ENCODE measurements at places on chromosomes 2 and 18.

DNA sequence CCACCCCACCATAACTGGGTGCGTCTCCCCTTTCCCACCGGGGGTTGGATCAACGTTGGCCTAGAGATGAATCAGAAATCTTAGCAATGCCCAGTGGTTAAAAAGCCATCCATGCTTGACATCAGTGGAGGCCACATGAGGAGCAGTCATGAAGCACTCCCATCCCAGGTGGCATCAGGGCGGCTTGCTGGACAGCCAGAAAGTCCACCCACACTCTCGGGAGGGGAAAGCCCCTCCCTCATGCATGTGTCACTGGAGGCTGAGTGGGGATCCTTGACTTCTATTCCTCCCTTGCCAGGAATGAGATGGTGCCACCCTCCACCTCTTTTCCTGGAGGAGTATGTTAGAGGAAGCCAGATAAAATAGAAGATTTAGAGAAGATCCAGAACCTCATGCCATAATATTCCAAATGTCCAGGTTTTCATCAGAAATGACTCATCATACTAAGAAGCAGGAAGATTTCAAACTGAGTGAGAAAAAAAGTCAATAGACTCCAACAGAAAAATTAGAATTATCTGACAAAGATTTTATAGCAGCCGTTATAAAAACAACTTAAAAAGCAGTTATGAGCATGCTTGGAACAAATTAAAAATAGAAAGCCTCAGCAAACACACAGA is 507.1 kb upstream of the ID2 start:
- no peak for DNase-seq

DNA sequence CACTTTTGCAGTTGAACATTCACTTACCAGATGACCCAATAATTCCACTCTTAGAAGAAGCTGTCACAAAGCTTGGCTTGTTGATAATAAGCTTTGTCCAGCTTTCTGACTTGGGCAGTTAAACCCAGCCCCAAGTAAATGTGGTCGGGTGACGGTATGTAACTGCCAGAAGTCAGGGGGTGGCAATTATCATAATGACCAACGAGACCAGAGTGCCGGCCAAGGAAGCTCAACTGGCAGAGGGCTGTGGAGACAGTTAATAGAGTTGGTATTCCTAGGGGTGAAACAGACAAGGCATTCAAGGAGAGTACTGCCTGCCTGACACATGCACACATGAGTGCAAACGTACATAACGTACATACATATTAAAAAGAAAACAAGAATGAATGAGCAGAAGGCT is 116.7 kb downstream of the EIPR1 start:
- no peak for DNase-seq

DNA sequence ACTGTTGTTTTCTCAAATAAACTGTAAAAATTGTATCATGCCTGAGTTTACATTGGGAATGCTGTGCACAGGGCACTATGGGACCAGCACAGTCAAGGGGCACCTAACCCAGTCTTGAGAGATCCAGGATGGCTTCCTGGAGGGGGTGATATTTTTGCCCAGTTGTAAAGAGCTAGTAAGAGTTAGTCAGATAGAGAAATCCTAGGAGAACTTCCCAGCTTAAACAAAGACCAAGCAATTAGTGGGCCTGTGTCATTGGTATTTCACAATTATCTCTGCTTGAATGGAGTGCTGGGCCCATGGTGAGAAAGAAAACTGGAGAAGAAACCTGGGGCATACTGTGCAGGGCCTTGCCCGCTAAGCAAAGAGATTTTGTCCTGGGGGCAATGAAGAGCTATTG is 12.2 kb downstream of the XDH start:
- DNase-seq: no peak

- no peak for DNase-seq
Measured at GRCh38 chr2:213086571-213086970, 64.8 kb downstream of the IKZF2 start.

DNA sequence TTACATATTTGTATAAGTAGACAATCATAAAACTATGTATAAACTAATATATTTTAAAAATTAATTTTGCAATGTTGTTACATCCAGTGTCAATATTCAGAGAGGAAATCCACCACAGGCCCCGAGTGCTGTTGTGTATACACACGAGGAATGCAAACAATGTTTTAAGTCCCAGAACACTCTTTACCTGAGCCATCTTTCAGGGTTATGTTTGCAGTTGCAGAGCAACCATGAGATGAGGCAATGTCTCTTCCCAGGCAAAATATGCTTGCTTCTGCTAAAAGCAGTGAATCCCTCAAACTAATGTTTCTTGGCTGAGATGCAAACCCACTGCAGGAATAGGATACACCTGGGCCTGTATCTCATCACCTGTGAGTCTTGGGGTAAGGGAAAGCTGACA is 91.3 kb downstream of the ASXL2 start:
- no peak for DNase-seq

GRCh38 chr18:13889671-13890070 is 25.7 kb downstream of the MC2R start:
- DNase-seq: no peak

- no peak for DNase-seq
Measured at GRCh38 chr2:188601391-188601790, 309.7 kb downstream of the GULP1 start.

DNA sequence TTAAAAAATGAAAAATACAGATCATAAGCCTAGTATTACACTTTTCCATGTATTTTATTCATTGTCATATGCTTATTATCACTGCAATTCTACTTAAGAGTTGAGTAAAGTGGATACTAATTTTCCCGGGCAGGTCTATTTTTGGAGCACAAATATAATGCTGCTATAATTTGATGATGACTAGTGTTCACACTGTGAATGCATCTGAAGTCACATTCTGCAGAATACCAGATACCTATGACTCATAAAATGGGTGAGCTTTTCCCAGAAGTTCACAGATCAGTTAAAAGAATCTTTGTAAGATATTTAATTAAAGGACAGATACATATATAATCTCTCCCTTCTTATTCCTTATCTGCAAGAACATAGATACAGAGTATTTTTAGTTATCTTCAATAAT is 79.8 kb upstream of the MC4R start:
- no peak for DNase-seq

GRCh38 chr2:68009526-68009925 is 53.3 kb downstream of the C1D start:
- DNase-seq: no peak

DNA sequence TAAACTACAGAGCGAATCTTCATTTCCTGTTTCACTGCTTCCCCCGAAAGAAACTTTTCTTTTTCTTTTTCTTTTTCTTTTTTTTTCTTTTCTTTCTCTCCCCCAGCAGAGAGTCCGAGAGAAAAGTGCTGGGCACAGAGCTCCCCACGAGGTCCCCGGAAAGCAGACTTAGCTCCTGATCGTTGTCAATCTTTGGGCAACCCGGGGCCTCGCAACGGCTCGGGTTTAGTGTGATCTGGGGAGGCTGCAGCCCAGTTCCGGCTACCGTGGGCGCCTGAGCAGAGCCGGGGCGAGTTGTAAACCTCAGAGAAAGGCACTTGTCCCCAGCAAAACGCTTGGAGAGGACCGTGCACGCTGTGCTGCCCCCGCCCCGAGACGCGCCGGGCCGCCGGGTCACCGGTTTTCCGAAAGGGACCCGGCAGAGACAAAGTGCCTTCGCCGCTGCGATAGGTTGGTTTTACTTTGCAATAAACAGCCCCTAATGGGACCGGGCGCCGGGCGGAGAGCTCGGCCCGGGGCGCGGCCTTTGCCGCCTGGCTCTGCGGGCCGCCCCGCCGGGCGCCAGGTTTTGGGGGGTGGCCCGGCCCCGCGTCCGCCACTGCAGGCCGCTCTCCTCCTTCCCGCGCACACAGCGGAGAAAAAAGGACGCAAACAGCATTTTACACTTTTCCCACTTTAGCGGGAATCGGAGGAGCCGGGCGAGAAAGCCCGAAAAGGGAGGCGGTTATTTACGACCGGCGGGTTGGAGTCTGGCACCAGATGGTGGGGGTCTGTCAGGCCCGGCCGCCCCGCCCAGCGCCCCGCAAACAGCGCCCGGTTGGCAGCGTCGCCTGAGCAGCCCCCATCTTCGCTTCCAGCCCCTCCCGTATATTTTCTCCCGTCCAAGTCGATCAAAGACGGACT is 136.0 kb downstream of the INSIG2 start:
- DNase-seq: peak; percentile 27

DNA sequence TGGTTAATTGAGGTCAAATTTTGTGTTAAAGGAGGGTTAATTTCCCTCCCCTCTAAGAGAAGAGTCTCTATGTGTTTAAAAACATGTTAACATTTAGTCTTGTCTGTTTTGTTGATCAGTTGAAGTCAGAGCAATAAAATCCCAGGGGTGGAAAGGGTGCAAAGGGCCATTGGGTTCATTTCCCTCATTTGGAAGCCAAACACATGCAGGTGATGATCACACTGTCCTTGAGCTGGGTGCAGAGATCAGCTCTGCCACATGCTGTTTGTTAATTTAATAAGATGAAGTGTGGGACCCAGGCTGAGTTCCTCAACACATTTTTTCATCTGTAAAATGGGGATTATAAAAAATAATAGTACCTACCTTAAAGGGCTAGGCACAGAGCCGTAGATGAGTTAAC is 260.9 kb downstream of the LPIN1 start:
- no peak for DNase-seq

- no peak for DNase-seq
Measured at GRCh38 chr2:14910654-14911053, 278.1 kb downstream of the LRATD1 start.

DNA sequence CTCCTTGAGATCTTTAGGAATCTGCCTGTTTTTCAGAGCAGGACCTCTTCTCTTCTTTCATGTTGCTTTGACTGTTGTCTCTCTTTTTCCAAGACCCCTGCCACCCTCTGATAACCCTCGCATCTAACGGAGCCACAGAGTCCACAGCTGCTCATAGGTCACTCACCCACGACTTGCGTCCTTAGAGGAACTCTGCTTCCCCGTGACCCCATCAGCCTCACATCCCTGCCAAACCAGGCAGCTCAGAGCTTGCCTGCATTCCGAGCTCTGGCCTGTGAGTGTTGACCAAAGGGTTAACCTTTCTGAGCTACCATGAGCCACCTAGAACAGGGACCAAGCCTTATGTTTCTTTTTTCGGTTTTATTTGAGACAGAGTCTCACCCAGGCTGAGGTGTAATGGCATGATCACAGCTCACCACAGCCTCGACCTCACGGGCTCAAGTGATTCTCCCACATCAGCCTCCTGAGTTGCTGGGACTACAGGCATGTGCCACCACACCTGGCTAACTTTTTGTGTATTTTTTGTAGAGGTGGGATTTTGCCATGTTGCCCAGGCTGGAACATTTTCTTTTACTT is 36.4 kb downstream of the CABLES1 start:
- no peak for DNase-seq

DNA sequence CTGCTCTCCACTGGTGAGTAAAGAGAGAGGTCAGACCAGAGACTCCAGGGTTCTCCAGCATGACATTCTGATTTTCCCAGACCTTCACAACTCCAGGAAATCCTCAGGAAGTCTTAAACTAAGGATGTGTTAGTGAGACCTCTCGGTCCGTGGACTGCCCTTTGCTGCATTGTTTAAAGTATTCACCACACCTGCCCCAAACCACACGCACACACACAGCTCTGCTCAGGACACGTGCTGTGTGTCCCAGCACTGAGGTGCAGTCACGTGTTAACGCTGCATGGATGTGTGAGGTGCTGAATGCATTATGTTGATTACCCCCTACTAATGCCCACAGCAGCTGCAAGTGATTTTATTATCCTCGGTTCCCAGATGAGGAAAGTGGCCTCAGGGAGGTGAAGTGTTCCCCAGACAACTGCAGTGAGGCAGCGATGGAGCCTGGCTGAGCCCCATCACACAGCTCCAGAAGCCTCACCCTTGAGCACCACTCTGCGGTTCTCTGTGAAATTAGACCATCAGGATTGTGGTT is 68.4 kb downstream of the TRAPPC12 start:
- DNase-seq: no peak

DNA sequence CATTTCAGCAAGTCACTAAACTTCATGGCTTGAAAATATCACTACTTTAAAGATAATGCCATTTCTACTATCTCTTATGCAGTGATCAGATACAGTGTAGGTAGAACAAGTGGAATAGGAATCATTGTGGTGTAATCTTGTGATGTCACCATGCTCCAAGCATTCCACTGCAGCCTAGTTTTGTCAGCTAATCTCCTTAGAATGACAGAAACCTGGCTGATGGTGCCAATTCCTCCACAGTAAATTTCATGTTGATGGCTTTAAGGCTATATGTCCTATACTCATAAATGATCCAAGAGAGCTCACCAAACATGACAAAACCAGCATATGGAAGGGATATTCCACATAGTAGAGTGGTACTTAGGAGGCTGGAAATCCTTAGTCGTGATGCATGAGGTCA is 184.9 kb downstream of the PDE1A start:
- no peak for DNase-seq

DNA sequence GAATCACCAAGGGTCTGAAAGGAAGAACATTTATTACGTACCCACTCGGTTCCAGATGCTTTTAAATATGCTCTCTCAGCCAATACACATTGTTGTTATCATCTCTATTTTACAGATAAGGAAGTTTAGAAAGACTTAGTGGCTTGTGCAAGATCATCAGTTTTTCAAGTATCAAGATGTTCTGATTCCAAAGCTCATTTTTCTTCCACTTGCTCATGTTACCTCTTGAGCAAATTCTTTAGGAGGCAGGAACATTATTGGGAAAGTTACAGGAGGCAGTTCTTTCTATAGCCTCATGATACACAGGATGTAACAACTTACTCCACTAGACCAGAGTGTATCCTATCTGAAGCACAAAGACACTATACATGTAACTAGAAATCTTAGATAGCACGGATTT is 65.0 kb upstream of the MMADHC start:
- no peak for DNase-seq

- no peak for DNase-seq
Measured at GRCh38 chr2:123976054-123976648, 48.9 kb upstream of the CNTNAP5 start.

GRCh38 chr18:71986351-71987050 is 557.6 kb downstream of the CBLN2 start:
- no peak for DNase-seq

GRCh38 chr2:128594953-128595677 is 276.4 kb upstream of the HS6ST1 start:
- no peak for DNase-seq

DNA sequence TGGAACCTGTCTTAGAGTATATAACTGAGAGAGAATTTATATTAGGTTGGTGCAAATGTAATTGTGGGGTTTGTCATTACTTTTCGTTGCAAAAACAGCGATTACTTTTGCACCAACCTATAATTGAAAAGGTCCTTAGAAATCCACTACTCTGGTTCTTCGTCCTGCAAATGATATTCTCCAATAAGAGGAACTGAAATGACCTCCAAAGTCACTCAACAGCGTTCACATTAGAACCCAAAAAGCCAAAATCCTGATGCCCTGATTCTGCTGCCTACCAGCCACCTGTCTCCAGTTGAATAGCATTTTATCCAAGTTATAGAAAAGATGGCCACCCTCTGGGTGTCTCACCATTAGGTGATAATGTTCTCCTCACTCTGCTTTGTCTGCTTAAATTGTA is 230.6 kb downstream of the SETBP1 start:
- DNase-seq: no peak

GRCh38 chr2:236768393-236769140 is 198.9 kb downstream of the ACKR3 start:
- DNase-seq: no peak

- no peak for DNase-seq
Measured at GRCh38 chr2:215693193-215693998, 257.5 kb upstream of the FN1 start.

GRCh38 chr18:61948846-61949438 is 56.1 kb upstream of the RNF152 start:
- DNase-seq: no peak
